ENCODE measurements at places on chromosomes 5 and 9.
A peak's percentile ranks its signal among the peaks of the same experiment; 100 is the strongest.

DNA sequence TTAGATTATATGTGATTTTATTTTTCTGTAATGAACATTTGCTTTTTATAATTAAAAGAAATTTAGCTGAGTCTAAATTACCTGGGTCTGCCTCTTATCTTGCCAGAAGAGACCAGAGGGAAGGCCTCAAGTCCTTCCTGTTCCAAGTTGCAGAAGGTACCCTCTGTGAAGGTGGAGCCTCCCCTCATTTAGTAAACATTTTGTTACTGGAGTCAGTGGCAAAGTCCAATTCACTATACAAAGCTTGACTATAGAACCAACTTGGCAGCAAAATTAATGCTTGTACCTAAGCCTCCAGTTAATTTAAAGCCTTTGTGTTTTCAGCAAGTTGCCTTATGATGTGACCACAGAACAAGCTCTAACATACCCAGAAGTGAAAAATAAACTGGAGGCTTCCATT is 42.8 kb upstream of the F2R start:
- no peak for DNase-seq

DNA sequence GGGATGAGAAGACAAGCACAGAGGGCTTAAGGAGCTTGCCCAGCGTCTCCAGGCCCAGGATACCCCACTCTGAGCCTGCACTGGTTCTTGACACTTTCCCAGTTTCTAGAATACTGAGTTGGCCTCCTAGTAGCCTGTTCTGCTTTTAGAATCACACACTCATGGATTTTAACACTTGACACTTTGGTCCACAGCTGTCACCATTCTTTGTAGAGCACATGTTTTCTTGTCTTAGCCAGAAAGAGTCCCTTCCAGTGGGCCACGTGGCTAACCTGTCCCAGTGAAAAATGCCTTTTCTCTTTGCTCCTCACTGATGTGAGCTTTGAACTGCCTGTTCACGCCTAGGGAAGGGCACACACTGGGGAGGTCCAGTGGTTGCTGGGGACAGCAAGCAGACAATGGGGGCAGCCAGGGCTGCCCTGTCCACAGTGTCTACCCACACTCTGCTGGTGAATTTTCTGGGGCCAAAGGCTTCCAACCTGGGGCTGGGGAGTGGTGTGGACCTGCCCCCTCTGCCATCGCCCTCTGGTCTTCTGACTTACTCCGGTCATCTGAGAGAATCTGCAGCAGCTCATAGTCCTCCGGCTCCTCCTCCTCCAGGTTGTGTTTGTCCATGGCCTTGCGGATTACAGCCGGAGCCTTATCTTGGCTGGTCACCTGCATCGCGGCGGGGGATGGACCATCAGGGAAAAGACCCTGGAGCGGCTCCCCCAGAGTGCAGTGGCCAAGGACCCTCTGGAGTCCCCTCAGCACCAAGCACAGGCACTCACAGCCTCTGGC is 21.1 kb downstream of the RALGDS start:
- DNase-seq: no peak

DNA sequence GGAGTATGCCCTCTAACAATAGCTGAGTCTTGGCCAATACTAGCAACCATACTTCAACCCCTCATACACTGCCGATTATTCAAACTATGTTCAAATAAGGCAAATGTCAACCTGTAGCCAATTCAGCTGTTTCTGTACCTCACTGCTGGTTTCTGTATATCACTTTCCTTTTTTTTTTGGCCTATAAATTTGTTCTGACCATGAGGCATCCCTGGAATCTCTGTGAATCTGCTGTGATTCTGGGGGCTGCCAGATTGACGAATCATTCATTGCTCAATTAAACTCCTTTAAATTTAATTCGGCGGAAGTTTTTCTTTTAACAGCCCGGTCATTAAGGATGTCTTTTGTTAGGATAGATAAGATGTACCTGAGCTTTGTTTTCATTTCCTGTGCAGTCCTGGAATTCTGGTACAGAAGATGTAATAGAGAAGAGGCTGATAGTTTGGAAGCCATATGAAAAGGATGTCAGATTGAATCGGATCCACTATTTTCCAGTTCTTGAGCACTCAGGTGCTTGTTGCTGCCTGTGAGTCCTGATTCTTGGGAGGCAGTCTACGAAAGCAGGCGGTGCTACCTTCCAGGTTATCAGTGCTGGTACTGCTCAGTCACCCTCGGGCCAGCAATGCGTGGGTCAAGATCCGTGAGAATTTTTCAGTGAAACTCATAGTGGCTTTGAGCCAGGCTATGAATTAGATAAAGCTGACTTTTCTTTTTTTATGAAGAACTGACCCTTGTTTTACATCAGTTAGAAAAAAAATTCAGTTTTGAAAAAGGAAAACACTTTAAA is 106.2 kb upstream of the TUT7 start:
- no peak for DNase-seq

DNA sequence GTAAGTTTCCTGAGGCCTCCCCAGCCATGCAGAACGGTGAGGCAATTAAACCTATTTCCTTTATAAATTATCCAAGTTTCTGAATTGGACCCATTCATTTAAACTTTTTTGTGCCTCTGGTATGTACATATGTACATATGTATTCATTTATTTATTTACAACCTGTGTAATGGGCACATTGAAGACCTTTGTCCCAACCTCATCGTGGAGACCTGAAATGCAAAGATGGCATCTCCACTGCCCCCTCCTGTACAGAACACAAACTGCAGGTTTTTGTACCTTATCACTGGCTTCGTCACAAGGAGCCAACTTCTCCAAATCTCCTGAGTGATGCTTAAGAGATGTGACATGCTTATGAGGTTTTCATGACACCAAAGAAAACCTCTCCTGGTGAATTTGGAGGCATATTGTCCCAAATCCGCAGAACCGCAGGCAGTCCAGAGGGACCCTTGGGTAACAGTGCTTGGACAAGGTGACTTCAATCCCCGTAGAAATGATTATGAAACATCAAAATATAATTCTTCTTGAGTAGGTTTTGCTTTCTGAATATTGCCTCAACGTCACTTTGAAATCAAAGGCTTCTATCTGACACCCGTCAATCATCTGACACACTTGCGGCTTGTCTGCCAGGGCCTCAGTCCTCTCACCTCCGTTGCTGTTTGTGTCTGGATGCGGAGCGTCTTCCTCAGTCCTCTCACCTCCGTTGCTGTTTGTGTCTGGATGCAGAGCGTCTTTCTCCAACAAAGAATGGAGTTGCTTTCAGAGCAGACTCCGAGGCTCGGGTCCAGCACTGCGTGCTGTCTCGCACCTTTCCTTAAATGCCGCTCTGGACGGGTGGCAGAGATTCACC is 135.0 kb upstream of the IRX4 start:
- peak; percentile 59 for DNase-seq

GRCh38 chr5:37658440-37658839 is 181.4 kb downstream of the GDNF start:
- peak; percentile 9 for DNase-seq

GRCh38 chr5:40080191-40080590 is 599.5 kb upstream of the PTGER4 start:
- DNase-seq: no peak

DNA sequence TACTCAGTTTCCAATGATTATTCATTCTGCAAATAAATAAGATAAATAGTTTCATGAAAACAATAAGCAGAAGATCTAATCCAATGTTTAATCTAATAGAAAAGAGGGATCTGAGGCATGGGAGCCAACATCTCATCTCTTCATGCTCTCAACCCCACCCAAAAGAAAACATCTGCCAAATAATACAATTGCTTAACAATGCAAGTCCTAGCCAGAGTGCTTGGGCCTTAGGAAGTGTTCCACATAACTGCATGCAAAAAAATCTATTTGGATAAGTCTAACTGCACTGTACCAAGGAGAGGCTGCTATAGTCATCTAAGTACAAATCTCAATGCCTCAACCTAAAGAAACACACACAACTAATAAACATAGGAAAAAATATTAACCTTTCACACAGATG is 606.0 kb downstream of the CDH9 start:
- DNase-seq: no peak

DNA sequence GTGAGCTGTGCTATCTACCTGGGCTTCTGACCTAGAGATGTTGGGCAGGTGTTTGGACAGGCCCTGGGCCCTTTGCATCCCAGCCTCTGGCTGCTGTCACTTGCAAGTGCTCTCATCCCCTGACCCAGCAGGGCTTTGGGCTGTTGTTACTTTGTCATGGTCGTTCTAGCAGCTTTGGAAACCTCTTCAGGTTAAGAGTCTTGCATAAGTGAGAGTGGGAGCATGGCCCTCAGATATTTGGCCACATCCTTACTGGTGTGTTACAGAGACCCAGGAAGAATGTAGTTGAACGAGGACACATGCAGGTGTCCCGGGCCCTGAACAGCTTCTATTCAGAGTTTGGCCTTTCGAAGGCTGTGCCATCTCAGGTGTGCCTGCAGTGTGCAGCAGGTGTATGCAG is 4.5 kb downstream of the TENT4A start:
- DNase-seq: no peak

DNA sequence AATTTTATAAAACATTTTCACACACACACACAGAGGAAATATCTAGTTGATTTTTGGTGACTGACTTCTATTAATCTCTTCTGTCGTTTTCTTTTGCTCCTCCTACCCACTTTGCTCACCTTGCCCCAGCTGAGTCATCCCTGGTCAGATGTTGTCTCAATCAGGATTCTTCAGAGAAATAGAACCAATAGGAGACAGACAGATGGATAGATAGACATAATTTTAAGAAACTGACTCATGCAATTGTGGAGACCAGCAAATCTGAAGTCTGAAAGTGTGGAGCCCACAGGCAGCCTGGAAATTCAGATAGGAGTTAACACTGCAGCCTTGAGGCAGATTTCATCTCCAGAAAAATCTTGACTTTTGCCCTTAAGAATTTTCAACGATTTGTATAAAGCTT is 37.0 kb upstream of the PIK3R1 start:
- peak; percentile 79 for DNase-seq

DNA sequence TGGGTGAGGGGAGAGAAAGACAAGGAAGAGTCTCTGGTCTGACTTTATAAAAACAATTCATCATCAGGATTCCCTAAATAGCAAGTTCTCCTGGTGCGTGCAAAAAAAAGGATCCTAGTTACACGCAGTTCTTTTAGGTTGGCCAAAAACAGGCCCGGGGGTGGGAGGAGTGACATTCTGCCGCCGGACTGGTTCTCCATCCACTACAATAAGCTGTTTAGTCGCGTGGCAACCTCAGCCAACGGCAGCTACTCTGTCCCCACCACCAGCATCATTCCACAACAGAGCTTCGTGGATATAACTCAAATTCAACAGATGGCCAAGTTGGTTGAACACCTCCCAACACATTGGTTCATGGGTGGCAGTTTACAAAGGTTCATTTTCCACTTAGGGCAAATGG is 2.9 kb upstream of the FAM163B start:
- no peak for DNase-seq
